ENCODE measurements at places on chromosomes 7 and 10.
A peak's percentile ranks its signal among the peaks of the same experiment; 100 is the strongest.

DNA sequence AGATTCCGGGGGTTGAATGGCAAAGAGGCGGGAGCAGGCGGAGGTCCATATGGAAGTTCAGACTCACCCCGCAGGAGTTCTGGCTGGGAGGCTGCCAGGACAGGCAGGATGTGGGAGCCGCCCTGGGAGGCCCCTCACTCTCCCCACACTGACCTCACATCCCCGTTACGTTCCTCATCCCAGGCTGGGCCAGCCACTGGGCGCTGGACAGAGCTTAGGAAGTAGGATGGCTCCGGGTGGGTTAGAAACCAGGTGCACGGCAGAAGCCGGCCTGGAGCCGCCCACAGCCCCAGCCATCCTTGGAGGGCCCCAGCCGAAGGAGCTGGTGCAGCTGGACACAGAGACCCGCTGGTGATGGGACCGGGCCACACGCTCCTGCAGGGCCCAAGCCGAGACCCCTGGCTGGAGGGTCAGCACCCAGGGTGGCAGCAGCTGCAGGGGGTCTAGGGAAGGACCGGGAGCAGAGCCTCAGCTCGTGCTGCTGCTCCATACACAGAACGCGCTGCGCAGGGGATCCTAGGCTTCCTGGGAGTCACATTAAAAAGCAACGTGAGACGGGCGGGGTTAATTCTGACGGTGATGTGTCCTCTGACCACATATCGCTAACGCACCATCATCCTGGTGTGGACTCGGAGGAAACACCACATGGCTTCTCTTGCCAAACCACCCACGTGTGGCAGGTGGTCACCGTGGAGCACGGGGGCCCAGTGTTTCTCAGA lies 98.6 kb upstream of the DIP2C start:
- DNase-seq: peak; percentile 25

DNA sequence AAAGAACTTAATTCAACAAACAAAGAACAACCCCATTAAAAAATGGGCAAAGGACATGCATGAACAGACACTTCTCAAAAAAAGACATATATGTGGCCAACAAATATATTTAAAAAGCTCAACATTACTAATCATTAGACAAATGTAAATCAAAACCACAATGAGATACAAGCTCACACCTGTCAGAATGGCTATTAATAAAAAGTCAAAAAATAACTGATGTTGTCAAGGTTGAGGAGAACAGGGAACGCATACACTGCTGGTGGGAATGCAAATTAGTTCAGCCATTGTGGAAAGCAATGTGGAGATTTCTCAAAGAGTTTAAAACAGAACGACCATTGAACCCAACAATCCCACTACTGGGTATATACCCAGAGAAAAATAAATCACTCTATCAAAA lies 19.1 kb downstream of the ZFAND4 start:
- DNase-seq: no peak

- no peak for DNase-seq
Measured at GRCh38 chr7:115682507-115682906, 348.1 kb downstream of the TFEC start.

DNA sequence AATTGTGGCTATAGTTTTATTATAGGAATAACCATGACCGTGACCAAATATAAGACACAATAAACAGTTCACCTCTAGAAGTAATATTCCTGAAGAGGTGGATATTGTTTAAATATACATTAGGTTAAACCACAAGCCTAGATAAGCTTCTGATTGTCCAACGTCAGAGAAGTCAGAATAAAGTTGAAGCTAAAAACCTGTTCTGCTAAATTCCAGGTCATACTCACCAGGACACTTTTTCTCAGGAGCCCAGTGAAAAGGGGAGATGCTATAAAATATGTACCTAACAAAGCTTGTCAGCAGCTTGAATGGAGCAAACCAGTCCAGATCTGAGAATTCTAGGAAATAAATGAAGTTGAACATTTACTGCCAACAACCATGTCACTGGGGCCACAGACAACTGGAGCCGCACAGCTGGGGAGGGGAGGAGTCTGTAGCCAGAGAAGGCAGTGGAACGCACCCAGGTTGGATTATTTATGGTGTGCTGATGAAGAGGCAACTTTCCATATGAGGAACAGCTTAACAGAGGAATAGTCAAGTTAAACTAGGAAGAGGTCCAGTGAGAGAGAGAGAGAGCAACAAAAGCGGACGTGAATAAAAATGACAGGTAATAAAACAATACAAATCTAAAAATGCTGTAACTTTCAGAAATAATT lies 191.1 kb downstream of the ZNF438 start:
- DNase-seq: peak; percentile 61

DNA sequence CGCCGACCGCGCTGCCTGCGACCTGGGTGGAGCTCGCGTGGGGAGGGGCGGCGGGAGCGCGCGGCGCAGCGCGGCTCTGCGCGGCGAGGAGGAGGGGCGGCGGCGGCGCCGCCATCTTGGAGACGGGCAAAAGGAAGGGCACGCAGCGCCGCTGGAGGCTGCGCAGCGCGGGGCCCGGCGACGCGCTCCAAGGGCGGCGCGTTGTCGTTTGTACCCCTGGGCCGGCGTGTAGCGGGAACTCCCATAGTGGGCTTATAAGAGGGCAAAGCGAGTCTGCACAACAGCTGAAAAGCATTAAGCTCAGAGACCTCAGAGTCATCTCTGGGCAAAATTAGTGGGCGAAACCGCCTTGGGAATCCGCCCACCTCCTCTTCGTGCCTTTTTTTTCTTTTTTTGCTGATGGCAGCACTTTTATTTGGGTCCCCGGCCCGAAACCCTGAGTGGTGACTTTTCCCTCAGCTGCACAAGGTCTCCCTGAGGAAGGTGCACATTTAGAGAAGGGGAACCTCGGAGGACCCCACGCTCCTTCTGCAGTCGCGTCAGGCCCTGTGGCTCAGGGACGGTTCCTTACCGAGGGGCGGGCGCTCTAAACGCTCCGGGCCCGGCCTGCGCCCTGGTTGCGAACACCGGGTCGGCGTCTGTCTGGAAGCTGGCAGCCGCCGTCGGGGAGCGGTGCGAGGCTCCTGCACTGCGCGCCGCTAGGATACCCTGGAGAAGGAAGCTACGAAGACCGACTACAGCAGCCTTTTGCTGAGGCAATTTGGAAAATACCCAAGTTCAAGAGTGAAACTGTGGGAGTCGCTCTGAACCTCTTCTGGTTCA lies 428 bp upstream of the MCMBP start:
- DNase-seq: peak; percentile 80

DNA sequence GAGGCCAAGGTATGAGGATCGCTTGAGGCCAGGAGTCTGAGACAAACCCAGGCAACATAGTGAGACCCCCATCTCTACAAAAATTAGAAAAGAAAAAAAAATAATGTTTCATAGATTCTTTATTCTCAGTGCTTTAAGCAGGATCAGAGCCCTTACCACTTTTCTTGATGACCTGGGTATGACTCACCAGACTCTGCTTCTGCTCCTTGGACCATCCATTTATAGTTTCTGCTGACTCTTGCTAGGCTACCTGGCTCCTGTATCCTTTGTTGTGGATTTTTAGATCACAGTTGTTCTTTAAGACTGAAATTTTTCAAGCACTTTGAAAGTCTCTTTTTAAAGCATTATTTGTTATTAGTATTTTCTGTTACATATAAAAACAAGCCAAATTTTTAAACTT lies 411.1 kb downstream of the GFRA1 start:
- DNase-seq: peak; percentile 29

- peak; percentile 36 for DNase-seq
Measured at GRCh38 chr10:50470798-50471582, 152.8 kb downstream of the SGMS1 start.

GRCh38 chr7:114627231-114627630 lies 212.6 kb downstream of the FOXP2 start:
- DNase-seq: no peak

GRCh38 chr10:3470191-3470590 lies 297.6 kb upstream of the PITRM1 start:
- no peak for DNase-seq

GRCh38 chr7:135522509-135522908 lies 12.6 kb upstream of the CNOT4 start:
- no peak for DNase-seq

DNA sequence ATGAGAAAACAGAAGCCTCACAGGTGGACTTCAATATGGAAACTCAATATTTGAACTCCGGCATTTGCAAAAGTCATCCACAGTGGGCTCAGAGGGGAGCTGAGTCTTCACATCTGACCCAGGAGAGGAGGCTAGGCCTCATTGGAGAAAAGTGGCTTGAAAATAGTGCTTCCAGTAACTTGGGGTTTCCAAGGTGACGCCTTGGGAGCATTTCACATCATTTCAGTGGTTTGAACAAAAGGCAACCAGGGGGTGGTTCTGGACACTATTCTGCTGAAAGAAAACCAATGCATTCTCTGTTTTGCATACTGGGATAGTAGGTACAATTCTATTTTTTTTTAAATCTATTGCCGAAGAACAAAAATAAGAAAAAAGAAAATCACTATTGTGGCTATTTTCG lies 599.2 kb upstream of the POM121L12 start:
- no peak for DNase-seq

DNA sequence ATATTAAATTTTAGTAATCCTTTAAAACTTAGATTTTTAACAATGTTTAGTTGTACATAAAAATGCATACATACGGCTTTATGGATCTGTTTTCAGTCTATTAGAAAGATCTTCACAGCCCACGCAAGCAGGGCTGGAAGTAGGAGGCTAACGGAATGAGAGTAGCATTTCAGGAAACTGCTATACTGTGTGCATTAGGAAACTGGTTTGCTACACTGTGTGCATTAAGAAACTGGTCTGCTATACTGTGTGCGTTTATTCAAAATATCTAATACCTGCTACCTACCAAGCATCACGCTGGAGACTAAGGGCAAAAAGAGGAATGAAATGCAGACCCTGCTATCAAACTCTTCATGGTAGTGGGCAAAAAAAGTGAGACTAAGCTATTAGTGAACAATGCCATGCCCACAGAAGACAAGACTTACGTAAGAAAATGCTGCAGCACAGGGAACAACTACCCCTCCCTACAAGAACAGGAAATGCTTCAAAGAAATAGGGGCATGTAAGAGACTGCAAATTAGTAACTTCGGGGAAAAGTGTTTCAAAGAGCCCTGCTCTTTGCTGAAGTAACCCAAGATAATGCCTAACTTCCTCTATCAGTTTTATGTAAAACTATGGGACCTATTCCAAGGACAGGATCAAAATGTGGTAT lies 11.3 kb downstream of the RAB11FIP2 start:
- peak; percentile 26 for DNase-seq

DNA sequence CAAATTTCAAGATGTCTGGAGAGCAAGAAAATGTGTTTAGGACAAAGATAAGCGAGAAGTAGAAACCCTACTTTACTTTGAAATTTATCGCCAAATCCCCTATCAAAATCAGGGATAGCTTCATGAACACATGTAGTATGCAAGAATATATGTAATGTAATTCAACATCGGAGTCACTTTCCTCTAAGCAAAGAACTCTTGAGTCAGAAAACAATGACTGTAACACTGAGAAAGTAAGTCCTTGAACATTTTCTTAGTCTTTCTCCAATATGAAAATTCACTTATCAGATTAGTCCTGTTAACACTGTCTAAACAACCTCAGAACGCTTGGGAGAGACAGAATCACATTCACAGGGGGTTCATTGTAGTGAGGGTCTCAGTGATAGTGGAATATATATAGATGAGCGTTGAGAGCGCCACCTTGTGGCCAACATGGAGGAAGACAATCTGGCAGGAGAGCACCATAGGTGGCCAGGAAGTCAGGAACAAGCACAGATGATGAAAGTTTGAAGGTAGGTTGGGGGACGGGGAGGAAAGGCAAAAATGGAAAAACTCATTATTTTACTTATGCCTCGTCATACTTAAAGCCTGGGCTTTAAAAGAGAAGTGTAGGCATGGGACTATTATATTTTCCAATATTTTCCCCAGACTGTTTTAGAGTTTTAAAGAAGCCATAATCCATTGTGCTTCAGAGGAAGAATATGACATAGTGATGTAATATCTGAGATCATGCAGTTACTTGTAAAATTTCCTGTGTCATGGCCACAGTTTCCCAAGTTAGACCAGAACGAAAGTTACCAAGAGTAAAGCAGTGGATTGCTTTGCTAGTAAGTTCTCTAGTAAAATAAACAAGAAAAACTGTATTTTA lies 115.5 kb upstream of the GNAI1 start:
- DNase-seq: peak; percentile 38

DNA sequence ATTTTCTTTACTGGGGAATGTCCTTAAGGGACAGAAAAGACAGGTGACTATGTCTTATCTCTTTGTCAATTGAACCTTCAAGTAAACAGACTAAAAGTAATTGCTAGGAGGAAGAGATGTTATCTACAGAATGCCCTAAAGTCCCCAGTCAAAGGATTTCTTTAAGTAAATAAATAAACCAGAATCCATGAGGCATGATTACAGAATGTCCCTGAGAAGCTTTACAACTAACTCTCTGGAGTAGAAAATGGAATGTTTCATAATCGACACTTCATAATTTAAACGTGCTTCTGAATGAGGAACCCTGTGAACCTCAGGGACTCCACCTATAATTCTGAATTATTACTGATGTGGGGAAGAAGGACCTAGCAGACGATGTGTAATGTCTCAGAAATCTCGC lies 187.9 kb upstream of the IMMP2L start:
- DNase-seq: no peak

DNA sequence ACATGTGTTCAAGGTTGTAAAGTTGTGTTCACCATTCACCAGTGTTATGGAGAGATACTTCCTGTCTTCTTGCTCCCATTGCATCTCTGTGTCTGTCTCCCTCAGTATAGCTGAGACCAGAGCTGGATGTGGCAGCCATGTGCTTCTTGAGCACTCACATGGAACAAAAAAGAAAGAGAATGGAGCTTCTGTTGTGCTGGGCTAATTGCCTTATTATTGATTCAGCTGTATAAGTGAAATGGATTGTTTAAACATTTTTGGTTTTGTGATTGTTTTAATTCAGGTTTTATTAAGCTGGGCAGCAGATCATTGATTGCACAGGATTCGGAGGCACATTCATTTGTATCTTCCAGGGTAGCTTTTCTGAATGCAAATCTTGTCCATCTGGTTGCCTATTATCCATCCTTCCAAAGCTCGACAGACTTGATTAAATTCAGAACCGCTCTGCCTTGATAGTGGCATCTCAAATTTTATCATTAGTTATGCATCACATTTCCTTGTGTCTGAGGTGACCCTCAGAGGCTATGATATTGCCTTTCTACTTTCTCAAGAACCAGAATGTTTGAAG lies 119.9 kb downstream of the CCNY start:
- DNase-seq: no peak
